ENCODE measurements at places on chromosomes 2 and 18.

DNA sequence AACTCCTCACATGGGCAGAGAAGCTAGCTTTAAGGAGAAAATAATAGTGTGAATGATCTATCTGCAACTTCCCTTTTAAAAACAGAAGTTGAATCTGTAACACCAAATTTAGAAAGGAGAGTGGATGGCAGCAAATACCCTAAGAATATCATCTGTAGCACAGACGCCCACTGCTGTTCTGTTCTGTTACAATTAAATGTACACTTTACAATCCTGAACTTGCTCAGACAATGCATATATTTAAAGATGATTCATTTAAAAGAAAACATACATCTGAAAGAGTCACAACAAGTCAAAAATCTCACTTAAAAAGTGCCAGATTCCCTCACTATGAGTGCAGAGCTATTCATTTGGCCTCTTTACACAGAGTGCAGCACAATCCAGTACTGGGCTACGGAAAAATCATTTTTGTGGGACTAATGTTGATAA is 8.0 kb upstream of the SERTAD2 start:
- no peak for DNase-seq

DNA sequence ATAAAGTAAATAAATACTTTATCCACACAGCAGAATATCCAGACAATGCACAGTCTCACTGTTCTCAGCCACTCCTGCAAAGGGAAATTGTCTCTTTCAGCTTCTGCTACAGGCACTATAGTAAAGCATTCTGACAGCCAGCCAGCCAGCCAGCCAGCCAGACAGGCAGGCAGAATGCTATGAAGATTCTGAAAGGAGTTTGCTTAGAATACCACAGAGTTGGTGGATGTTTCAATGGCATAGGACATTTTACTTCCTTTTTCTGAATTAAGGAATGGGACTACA is 116.1 kb upstream of the CYP26B1 start:
- DNase-seq, result no peak

DNA sequence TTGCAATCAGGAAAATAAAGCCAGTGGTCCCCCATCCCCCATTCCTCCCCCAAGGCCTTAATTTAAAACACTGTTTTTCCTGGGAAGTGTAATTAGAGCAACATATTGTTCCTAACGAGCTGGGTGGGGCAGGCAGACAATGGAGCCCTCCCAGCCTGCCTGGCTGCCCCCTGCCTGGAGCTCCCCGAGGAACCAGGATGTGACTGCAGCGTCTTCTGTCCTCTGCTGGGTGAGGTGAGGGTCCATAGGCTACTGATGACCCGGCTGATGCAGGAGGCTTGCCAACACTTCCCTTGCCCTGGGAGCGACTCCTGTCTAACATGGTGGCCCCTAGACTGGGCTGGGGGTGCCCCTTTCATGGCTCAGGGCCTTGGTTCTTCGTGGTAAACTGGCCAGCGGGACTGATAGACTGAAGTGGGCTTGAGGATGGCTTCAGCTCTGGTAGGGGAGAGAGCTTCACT is 152.4 kb downstream of the DYSF start:
- DNase-seq, result no peak

- no peak for DNase-seq
Measured at GRCh38 chr18:67428158-67428557, 88.4 kb downstream of the DSEL start.

DNA sequence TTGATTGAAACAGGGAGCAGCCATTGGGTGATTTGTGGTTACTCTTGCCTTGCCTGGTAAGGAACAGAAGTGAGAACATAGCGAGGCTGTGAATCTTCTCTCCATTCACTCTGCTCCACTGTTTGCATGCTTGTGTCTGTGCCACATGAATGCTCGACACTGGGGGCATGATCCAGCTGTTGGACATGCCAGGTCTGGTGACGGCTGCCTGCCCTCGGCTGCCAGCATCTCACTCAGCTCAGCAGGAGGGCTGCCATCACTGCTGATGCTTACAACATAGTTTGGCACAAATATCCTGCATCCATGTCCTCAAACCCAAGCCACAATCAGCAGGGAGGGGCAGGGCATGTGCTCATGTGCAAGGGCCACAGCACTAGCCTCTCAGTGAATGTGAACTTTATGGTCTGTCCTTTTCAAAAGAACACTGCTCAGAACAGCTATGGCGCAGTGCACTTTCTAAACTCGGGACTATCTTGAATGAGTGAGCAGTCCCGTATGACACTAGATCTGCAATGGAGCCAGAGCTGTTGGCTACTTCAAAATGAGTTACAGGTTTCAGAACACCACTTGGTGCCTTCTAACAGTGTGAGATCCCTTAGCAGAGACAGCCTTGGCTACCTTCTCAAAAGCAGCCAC is 126.3 kb downstream of the NRP2 start:
- DNase-seq, result no peak

DNA sequence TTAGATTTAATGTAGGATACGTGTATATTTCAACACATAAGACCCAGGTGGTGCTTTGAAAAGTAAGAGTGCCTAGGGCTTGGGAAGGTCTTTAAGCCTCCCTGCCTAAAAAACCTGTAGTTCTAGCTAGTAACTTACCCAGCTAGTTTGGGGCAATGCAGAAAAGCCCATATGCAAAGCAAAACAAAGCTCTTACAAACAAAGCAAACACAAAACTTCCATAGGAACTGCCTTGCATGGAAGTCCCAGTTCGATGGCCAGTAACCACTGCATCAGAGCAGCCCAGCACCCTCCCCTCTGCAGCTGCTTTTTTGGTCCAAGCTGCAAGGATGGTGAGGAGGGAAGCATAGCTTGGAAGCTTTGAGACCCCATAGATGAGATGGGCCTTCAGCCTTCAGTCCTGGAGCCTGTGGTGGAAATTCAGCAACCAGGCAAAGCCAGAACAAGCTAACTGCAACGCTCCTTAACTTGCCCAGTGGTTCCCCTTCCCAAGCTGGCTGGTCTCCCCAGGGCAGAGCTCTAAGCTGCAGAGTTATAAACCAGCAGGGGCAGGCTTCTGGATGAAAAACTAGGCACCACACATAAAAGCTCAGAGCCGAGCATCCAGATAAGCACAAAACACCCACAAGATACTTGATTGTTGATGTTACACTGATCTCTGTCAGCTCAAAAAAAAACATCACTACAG is 16.2 kb downstream of the C2orf76 start:
- DNase-seq, result no peak

DNA sequence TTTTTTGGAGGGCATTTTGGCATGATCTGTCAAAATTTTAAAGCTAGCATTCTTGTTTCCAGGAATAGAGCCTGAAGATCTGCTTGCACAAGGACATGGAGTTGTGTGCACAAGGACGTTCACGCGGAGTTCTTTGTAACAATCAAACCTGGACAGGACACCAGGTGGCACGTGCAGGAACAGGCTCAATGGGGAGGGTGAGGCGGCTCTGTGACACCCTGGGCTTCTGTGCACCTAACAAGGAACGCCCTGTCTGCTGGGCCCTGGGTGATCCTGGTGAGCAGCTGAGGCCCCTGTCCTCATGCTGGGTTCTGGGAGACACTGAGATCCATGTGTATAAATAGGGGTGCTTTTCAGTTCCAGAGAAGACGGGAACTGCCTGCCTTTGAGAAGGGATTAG is 93.1 kb upstream of the PXDN start:
- no peak for DNase-seq

DNA sequence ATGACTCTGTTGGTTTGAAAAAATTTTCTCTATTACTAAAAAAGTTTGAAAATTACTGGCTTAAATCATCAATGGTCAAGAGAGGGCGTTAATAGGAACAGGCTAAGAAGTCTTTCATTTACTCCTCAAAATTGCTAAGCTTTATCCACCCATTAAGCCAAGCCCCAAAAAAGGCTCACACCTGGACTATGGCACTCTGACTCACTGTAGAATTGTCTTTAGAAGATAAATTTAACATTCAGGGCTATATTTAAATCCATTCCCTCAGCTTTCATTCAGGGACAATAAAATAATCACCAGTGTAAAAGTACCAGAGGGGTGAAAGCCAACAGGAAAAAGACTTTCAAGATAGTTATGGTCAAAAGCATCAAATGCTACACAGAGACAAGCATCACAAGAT is 80.0 kb downstream of the SESTD1 start:
- no peak for DNase-seq
